ENCODE measurements at places on chromosomes 12 and 14. TPM values are rescaled to one million over a fixed set of nuclear protein-coding genes. Genes with fewer than 3 reads are reported as not detected.

DNA sequence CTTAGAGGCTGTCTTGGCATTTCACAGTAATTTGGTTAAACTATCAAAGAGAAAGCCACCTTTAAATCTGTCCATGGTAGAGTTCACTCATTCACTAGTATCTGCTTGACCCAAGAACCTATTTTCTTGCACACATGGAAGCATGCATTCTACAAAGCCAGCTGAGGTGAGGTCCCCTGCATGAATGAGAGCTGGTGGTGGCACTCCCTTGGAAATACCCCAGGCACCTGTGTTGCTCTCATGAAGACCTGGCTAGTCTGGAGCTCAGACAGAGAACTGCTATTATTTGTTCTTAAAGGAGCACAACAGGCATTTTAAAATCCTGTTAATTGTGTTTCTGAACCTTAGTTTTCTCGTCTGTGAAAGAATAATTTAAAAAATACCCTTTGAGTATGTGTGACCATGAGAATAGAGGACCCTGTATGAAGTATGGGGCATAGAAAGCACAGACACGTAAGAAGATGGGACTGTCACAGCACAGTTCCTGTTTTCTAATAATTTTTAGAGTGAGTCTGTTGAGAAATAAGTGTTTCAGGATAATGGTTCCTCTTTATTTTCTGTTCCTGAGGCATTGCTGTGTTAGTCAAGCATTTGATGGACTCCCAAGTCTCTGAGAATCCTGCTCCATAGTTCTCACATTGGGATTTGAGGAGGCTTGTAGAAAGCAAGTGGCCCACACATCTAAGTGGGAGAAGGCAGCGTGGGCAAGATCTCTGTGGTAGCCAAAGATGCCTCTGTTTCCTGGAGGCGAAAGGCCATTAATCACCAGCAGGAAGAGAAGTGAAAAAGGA is 10.9 kb downstream of the RGS6 start:
- no peaks in the 10 kb centered on the region for H3K4me1 ChIP-seq
- no peak overlapping the region for H3K4me3 ChIP-seq
- no peak overlapping the region for H3K27ac ChIP-seq
- H3K36me3 ChIP-seq = no peaks in the 10 kb centered on the region
- H3K27me3 ChIP-seq = no peaks in the 10 kb centered on the region

DNA sequence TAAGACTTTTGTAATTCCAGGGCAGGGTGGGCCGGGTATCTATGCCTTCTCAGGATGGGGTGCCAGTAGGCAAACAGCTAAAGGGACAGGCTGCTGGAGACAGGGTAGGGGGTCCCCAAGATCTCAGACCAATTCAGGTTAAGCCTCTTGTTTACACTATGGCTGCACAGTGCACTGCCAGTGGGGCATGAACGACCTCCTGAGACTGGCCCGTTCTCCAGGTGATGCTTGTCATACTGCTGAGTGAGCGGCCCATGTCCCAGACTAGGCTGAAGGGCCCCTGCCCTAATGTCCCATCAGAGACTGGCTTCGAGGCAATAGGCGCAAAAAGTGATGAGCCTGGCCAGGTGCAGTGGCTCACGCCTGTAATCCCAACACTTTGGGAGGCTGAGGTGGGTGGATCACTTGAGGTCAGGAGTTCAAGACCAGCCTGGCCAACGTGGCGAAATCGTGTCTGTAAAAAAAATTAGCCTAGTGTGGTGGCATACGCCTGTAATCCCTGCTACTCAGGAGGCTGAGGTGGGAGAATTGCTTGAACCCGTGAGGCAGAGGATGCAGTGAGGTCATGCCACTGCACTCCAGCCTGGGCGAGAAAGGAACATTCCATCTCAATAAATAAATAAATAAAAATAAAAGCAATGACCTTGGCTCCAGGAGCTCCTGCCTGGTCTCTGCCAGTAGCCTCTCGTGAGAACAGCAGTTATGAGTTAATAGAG is 12.6 kb downstream of the SLC25A29 start:
- H3K4me1 ChIP-seq = peaks cover 33% of the 10 kb centered on the region
- H3K27ac ChIP-seq = peak overlapping the region; percentile 86
- peaks cover 6% of the 10 kb centered on the region for H3K36me3 ChIP-seq
- DNase-seq = no peak
- peak overlapping the region; percentile 80 for H3K4me3 ChIP-seq

DNA sequence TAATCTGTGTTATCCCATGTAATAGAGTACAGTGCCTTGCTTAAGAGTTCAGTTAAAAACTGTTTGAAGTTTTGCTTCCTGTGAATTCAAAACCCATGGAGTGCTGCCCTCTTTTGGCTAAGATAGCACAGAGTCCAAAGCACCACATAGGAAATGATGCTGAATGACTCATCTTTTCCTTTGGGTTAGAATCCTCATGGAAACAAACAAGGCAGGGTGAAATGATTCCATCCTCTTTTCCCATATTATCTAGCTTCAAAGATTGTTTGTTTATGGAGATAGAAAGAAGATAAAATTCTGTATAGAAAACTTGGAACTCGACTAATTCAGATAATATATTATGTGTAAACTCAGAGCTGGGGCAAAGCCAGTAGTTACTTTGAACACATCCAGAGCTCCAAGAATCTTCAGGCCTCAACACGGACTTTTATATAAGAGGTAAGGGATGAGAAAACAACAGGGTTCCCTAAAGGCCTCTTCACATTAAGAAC is 87.4 kb downstream of the OTOGL start:
- H3K36me3 ChIP-seq = no peaks in the 10 kb centered on the region
- H3K4me1 ChIP-seq = peaks cover 10% of the 10 kb centered on the region
- H3K4me3 ChIP-seq = no peak overlapping the region
- peak; percentile 43 for DNase-seq
- no peak overlapping the region for H3K27ac ChIP-seq
- no peaks in the 10 kb centered on the region for H3K27me3 ChIP-seq

GRCh38 chr12:32870716-32871115 is 25.9 kb downstream of the PKP2 start:
- no peaks in the 10 kb centered on the region for H3K4me1 ChIP-seq
- no peak overlapping the region for H3K27ac ChIP-seq
- H3K4me3 ChIP-seq = no peak overlapping the region
- DNase-seq = no peak

- peaks cover 2% of the 10 kb centered on the region for H3K36me3 ChIP-seq
- DNase-seq = no peak
- H3K27me3 ChIP-seq = no peaks in the 10 kb centered on the region
- H3K4me3 ChIP-seq = no peak overlapping the region
These were observed 28.2 kb upstream of the RNASE1 start for GRCh38 chr14:20830831-20831230.

P2RX2 gene
- total RNA-seq = not detected

CLEC4A gene
- total RNA-seq = not detected

DNA sequence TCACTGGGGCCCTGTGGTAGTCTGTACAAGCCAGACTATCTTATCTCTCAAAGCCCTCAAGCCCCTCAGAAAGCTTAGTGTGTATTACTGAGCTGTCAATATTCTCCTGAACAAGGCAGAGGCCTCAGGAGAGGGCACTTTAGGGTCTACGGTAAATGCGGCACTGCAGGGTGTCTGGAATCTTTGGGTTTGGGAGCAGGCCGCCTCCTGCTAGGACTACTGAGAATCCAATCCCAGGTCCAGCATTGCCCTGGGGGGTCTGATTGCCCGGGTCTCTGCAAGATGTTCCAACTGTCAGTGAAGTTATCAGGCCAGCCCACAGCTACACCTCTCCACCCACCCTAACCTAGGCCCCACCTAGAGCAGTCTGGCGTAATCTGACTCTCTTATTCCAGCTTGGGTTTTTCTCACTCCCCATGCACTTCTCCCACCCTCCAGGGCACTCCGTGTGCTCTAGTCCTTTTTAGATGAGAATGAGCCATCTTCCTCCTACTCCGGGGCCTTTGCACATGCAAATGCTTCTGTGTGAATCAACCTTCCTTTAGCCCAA is 4.3 kb upstream of the ZFP36L1 start:
- H3K36me3 ChIP-seq = peaks cover 24% of the 10 kb centered on the region
- peak overlapping the region; percentile 98 for H3K4me3 ChIP-seq
- peaks cover 49% of the 10 kb centered on the region for H3K4me1 ChIP-seq
